Stimulated activated CD4-positive, alpha-beta T cell treated with anti-CD3 and anti-CD28 coated beads, Interleukin-2, amount 100 ng/mL, for 24 hours (primary cell): ENCODE measurements at places on chromosomes 16 and 17.

GRCh38 chr16:9012848-9013507, 49.3 kb upstream of the USP7 start:
- DNase-seq, result no peak

GRCh38 chr16:59601452-59601851, 867.3 kb upstream of the GOT2 start:
- DNase-seq, result no peak

DNA sequence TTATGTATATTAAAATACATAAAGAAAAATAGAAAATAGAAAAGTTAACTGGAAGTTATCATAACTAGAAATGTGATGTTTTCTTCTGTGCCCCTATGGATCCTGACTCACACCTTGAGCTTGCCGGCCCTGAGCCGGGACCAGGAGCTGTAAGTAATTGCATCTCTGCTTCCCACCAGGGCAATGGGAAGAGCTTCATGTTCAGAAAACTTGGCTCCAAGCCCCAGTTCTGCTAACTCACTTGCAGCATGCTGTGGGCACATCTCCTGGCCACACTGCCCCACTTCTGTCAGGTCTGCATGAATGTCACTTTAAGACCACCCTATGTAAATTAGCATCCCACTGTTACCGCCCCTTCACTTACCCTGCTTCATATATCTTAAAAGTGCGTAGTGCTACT, 37.2 kb downstream of the GNAO1 start:
- no peak for DNase-seq

DNA sequence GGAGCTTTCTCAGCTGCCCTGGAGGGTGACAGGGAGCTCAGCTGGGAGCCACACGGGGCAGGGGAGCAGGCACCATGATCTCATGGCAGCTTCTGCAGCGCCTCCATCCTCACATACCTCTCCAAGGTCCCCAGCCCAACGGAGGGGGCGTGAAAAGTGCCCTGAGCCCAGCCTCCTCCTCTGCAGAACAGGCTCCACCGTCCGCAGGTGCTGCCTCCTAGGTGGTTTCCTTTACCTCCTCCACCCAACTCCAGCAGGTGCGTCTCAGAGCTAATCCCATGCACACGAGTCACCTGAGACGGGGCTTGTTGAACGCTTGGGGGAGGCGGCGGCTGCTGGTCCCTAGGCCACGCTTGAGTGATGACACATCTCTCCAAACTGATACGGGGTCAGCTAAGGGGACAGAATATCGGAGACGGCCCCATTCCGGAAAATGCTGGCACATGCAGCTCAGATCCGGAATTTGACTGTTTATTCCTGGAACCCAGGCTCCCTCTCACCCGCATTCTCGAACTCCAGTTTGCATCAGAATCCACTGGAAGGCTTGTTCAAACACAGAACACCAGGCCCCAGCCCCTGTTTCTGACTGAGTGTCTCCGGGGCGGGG, 387 bp upstream of the SLC38A8 start:
- no peak for DNase-seq

- no peak for DNase-seq
Measured at GRCh38 chr17:4249452-4250029, 14.2 kb downstream of the ANKFY1 start.

GRCh38 chr16:51538707-51539498, 387.8 kb upstream of the SALL1 start:
- no peak for DNase-seq

DNA sequence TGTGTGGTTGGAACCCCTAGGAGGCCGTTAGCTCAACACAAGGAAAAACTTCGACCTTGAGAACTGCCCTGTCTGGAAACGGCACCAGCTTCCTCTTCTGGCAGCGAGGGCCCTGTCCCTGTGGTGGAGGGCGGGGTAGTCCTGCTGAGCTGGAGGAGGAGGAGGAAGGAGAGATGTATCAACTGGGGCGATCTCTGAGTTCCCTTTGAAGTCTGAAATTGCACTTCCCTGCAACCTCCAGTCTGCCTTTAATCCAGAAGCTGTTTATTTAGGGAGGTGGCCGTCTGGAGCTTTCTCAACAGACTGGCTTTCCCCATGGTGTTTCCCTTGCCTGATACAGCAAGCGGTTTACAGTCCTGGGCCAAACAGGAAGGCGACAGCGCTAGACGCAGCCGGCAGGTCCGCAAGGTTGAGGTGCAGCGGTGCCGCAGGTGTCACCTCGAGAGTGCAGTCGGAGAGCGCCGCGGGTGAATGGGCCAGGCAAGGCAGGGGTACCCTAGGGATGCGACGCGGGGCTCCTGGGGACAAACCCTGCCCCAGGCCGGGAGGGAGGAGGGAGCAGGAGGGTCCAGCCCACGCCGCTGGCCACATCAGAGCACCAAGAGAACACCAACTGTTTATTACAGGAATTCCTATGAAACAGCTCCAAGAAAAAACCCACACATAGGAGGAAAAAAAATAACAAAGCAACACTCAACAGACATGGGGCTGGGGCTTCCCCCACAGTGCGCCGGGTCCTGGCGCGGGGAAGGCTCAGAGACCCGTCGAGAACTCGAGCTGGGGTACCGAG, 11.4 kb upstream of the MRPS23 start:
- DNase-seq, result peak; percentile 45

- DNase-seq, result no peak
Measured at GRCh38 chr17:63150994-63151464, 185.0 kb downstream of the TANC2 start.

DNA sequence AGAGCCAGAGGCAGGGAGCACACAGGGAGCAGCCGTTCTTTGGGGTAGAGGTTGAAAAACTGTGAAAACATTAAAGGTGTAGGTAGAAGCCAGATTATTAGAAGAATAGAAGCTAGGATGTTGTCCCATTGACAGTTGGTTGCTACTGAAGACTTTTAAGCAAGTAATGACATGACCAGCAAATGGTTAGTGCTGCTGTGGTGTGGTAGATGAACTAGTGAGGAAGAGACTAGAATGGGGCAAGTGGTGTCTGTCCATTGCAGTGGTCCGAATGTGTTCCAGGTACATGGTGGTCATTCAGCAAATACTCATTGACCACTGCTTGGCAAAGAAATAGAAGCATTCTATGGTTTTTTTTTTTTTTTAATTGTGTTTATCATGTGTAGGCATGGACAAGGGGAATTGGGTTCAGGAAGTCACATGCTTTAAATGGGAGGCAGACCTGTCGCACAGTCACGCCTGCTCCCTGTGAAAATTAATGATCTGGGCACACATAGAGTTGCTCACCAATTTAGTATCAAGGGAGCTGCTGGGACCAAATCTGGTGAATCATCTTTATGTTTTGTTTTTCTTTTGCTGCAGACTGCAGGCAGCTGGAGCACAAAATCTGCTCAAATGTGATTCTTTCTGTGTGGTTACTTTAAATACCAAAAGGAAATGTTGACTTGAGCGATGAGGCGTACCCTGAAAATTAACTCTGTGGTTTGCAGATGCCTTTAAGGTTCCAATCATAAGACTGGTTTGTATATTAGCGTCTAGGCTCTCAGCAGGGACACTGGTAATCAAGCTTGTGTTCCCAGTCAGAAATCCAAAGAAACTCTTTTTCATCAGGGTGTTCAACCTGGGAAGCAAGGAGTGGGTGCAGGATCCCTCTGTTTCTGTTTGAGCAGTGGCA, 30.7 kb downstream of the YPEL2 start:
- peak; percentile 44 for DNase-seq

DNA sequence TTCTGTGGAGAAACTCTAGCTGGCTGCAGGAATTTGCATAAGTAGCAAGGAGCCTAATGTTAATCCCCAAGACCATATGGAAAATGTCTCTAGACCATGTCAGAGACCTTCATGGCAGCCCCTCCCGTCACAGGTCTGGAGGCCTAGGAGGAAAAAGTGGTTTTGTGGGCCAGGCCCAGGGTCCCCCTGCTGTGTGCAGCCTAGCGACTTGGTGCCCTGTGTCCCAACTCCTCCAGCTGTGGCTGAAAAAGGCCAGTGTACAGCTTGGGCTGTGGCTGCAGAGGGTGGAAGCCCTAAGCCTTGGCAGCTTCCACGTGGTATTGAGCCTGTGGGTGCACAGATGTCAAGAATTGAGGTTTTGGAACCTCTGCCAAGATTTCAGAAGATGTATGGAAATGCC, 306.9 kb upstream of the CA10 start:
- DNase-seq, result no peak

DNA sequence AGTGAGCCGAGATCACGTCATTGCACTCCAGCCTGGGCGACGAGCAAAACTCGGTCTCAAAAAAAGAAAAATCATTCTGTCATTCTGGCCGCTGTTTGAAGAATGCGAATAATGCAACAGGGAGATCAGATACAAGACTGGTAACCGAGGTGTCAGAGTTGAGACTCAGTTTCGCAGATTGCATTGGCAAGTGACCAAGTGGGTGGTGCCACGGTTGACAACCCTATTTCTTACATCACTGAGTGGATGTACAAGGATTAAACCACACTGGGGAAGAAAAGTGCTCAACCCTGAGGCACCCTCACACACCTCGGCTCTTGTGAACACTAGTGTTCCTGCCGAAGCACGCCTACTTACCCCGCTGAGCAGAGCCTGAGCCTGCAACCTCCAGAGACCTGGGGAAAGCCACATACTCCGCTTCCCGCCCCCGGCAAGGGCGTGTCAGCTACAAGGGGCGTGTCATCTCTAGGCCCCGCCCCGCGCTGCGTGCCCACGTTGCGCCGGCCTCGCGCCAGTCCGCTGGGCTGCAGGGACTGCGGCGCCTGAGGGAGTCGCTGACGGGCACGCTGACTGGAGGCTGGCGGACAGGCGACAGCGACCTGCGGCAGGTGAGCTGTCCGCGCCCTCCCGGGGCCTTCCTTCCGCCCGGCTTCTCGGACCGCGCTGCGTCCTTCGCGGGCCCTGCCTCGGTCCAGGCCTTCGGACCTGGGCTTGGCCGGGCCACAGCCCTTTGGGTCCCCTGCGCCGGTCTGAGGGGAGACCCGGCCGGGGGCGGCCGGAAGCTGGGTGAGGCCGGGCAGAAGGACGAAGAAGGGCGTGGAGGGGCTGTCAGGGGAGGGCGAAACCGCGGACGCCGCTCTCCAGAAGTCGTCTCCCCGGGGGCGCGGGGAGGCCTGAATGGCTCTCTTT, at the start of gene HMOX2:
Gene HMOX2 (plus strand): TSS at position 519 of the 909 bp plus-strand sequence. CDS start 29,127 bp downstream, outside the sequence.
- peak; percentile 93 for DNase-seq

GRCh38 chr16:2954656-2955381, 9.3 kb upstream of the KREMEN2 start:
- no peak for DNase-seq

DNA sequence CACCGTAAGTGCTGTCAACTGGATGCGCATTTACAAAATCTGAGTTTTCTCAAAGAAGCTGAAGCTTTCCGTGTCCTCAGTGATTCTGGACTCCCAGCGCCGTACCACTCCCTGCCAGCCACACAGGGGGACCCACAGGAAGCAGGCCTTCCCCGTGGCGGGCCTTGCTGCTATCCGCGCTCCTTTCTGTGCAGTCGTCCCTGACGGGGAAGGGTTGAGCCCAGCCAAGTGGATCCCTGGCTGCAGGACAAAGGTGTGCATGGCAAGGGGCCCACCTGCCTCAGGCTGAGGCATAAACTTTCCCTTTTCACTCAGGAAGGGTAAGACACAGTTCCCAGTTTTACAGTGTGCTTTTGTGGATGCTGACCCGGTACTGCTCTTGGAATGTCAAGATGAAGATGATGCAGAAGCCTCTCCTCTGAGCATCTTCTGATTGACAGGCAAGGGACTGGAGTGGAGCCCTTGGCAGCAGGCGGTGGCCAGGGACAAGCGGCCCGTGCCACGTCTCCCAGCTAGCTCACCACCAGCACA, 93.0 kb downstream of the ANKRD11 start:
- no peak for DNase-seq

DNA sequence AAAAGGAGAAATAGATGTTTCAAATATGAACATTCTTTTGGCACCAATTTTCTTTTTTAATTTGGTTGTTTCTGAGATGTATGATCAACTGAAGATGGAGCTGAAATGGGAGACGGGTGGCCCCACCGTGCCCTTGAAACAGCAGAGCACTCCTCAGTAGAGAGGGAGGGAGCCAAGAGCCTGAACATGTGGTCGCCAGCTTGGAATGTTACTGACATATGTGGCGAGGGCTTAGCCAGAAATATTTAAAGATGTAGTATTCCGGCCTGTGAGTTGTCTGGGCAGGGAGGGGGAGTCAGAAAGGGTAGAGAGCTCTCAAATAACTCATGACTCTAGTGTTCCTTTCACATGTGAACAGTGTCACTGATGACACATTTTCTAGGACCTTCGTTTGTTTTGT, 13.3 kb upstream of the MRC2 start:
- no peak for DNase-seq

GRCh38 chr16:72055911-72056310, 1.6 kb downstream of the HP start:
- no peak for DNase-seq

GRCh38 chr17:77354670-77355455, 214.1 kb downstream of the SEC14L1 start:
- peak; percentile 16 for DNase-seq

- no peak for DNase-seq
Measured at GRCh38 chr16:1070084-1070863, 2.3 kb upstream of the SSTR5 start.

DNA sequence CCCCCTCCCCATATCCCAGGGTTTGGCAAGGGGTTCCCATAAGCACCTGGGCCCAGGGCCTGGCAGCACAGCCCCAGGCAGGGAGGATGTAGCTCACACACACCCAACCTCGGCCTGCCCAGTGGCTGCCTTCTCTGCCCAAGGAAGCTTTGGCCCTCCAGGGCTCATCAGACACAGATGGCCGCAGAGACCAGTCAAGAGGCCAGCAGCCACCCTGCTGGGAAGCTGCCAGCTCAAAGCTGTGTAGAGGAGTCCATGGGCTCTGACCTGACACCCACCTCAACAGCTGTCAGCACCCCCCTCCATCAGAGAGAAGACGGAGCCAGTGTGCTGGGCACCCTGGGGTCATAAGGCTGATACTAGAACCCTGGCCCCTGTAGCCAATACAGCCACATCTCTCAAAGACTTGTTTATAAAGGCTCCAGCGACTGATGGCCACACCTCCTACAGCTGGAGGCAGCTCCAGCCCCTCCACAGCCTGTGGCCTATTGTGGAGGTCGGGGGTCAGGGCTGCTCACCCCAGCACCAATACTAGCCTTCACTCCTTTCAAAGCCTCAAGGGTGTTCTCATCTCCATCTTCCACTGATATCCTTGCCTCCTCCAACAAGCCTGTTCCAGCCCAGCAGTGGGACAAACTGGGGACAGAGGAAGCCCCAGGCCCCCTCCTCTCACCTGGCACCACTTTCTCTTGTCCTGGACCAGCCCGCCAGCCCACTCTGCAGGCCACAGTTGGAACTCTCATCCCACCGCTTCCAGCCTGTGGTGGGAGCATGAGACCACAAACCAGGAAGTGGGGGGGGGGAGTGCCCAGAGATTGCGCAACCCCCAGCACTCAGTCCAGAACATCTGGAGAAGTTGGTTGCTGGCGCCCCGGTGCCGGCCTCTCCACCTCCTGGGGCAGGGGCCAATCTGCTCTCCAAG, 2.2 kb upstream of the MPG start:
- no peak for DNase-seq

- DNase-seq, result no peak
Measured at GRCh38 chr17:28170771-28171170, 128.3 kb downstream of the NLK start.

- no peak for DNase-seq
Measured at GRCh38 chr17:65154770-65155589, 17.8 kb downstream of the RGS9 start.

GRCh38 chr16:3028716-3029319, 5.0 kb downstream of the THOC6 start:
- DNase-seq, result no peak

GRCh38 chr17:44203731-44204440, 4.2 kb upstream of the ATXN7L3 start:
- peak; percentile 64 for DNase-seq

- DNase-seq, result no peak
Measured at GRCh38 chr16:8740775-8741355, 56.6 kb downstream of the TMEM186 start.

- no peak for DNase-seq
Measured at GRCh38 chr17:15999974-16000827, 577 bp downstream of the TTC19 start.
